ENCODE measurements at places on chromosomes 5 and 9. TPM values are rescaled to one million over a fixed set of nuclear protein-coding genes. Genes with fewer than 3 reads are reported as not detected.

HTR1A gene
- total RNA-seq = not detected

CCL28 gene
- 14.6 TPM for total RNA-seq

DNA sequence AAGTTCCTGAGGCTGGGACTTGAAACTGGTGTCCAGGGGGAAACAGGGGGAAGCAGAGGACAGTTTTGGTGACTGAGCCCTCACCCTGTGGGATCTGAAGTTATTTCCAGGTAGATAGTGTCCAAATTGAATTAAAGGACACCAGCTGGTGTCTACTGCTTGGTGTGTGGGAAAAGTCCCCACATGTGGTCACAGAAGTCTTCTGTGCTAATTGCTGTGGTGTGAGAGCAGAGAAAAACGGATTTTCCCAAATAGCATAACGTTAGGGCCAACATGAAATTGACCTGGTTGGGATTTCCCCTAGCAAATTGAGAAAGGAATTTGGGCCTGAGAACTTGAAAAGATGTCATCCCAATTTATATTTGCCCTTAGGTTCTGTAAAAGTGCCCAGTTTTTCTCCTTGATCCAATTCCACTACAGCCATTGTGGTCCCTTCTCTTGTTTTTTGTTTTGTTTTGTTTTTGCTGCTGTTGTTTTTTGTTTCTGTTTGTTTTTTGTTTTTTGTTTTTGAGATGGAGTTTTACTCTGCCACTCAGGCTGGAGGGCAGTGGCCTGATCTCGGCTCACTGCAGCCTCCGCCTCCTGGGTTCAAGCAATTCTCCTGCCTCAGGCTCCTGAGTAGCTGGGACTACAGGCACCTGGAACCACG lies 5.6 kb upstream of the STARD4 start:
- peaks cover 4% of the 10 kb centered on the region for H3K4me1 ChIP-seq
- H3K4me3 ChIP-seq = no peak overlapping the region
- DNase-seq = no peak
- H3K36me3 ChIP-seq = no peaks in the 10 kb centered on the region
- no peaks in the 10 kb centered on the region for H3K27me3 ChIP-seq

DNA sequence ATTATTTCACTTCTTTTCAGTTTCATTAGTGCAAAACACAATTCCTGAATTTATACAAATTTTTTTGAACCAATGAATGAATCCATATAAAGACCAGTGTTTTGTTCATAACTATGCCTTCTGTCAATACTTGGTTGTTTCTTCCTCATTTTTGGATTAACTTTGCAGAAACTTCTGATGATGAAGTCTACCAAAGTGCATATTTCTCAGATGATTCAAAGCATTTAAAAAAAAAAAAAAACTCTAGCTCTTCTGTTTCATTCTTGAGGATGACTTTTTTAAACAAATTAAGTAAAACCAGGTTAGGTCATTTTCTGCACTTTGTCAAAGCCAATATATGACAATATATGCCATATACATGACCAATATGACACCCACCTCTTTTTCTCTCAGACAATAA lies 92.6 kb downstream of the CHSY3 start:
- H3K27me3 ChIP-seq = no peaks in the 10 kb centered on the region
- H3K27ac ChIP-seq = no peak overlapping the region
- no peaks in the 10 kb centered on the region for H3K4me1 ChIP-seq
- DNase-seq = no peak

- H3K27me3 ChIP-seq = no peaks in the 10 kb centered on the region
- no peaks in the 10 kb centered on the region for H3K36me3 ChIP-seq
- H3K27ac ChIP-seq = no peak overlapping the region
These were observed 66.8 kb downstream of the PALM2AKAP2 start for GRCh38 chr9:109846776-109847175.

DNA sequence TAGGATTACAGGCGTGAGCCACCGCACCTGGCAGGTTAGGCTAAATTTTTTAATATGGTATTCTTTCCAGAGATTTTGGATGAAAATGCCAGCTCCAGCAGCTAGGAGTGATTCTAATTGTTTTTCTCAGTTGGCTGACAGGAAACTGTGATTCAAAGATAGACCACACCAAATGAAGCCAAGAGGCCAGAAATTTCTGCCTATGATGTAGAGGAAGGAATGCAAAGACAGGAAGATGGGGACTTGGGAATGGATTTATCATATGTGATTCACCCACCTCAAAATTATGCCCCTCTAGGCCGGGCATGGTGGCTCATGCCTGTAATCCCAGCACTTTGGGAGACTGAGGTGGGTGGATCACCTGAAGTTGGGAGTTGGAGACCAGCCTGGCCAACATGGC lies 53.3 kb downstream of the UGCG start:
- no peak overlapping the region for H3K4me3 ChIP-seq
- no peaks in the 10 kb centered on the region for H3K27me3 ChIP-seq
- H3K4me1 ChIP-seq = peaks cover 5% of the 10 kb centered on the region
- no peak for DNase-seq
- H3K27ac ChIP-seq = no peak overlapping the region

DNA sequence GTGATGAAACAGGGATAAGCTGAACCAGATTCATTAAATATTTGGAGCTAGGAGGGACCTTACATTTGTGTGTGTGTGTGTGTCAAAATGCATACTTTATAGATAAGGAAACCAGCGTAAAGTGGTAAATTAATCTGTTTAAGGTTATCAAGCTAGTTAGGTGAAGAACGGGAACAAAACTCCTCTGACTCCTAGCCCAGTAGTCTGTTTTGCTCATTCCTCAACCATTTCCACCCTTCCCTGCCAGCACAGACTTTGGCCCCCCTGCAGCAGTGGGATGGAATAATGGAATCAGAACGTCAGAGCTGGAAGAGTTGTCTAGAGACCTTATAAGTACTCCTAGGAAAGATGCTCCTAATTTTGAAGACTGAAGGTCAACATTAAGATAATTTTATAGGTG lies 6.5 kb downstream of the AGXT2 start:
- H3K27ac ChIP-seq = no peak overlapping the region
- H3K4me3 ChIP-seq = no peak overlapping the region

GRCh38 chr5:111775224-111775623 lies 18.2 kb upstream of the NREP start:
- DNase-seq = no peak
- H3K27ac ChIP-seq = no peak overlapping the region
- no peak overlapping the region for H3K4me3 ChIP-seq
- H3K36me3 ChIP-seq = no peaks in the 10 kb centered on the region

IGIP gene
- 13.7 TPM for total RNA-seq

DNA sequence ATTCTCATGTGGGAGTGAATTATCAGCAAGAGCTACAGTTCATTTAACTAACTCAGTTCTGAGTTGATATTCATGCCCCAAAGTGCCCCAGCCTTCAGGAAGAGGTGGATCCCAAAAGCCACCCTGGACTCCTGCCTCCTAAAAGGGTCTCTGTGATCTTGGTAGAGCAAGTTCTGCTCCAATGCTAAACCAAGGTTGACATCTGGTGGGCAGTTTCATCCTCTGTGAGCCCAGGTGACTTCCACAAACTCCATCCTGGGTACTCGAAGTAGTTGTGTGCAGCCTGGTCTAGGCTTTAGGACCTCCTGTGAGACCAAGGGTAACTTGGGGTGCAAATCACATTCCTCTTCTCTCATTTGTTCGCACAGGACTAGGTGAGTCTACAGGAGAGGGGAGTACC lies 816.8 kb downstream of the MTRR start:
- H3K36me3 ChIP-seq = no peaks in the 10 kb centered on the region
- no peak overlapping the region for H3K27ac ChIP-seq
- DNase-seq = no peak
- no peaks in the 10 kb centered on the region for H3K27me3 ChIP-seq

- no peak for DNase-seq
- H3K36me3 ChIP-seq = no peaks in the 10 kb centered on the region
- no peak overlapping the region for H3K4me3 ChIP-seq
- H3K4me1 ChIP-seq = no peaks in the 10 kb centered on the region
These were observed 441.5 kb upstream of the CDH6 start for GRCh38 chr5:30752015-30752414.

TMEM174 gene
- total RNA-seq = not detected

ALG2 gene
- 39.1 TPM for total RNA-seq

- peaks cover 10% of the 10 kb centered on the region for H3K27me3 ChIP-seq
- H3K4me1 ChIP-seq = peaks cover 4% of the 10 kb centered on the region
- no peak overlapping the region for H3K4me3 ChIP-seq
These were observed 6.3 kb downstream of the CRHBP start for GRCh38 chr5:76958991-76959767.

- no peak for DNase-seq
- no peaks in the 10 kb centered on the region for H3K27me3 ChIP-seq
- H3K36me3 ChIP-seq = no peaks in the 10 kb centered on the region
- no peaks in the 10 kb centered on the region for H3K4me1 ChIP-seq
- no peak overlapping the region for H3K27ac ChIP-seq
- H3K4me3 ChIP-seq = no peak overlapping the region
These were observed 38.7 kb downstream of the JAKMIP2 start for GRCh38 chr5:147743678-147744374.

- H3K4me3 ChIP-seq = no peak overlapping the region
- H3K36me3 ChIP-seq = no peaks in the 10 kb centered on the region
- no peak for DNase-seq
- no peak overlapping the region for H3K27ac ChIP-seq
- H3K4me1 ChIP-seq = no peaks in the 10 kb centered on the region
- no peaks in the 10 kb centered on the region for H3K27me3 ChIP-seq
These were observed 89.2 kb downstream of the TEK start for GRCh38 chr9:27198190-27198589.

DNA sequence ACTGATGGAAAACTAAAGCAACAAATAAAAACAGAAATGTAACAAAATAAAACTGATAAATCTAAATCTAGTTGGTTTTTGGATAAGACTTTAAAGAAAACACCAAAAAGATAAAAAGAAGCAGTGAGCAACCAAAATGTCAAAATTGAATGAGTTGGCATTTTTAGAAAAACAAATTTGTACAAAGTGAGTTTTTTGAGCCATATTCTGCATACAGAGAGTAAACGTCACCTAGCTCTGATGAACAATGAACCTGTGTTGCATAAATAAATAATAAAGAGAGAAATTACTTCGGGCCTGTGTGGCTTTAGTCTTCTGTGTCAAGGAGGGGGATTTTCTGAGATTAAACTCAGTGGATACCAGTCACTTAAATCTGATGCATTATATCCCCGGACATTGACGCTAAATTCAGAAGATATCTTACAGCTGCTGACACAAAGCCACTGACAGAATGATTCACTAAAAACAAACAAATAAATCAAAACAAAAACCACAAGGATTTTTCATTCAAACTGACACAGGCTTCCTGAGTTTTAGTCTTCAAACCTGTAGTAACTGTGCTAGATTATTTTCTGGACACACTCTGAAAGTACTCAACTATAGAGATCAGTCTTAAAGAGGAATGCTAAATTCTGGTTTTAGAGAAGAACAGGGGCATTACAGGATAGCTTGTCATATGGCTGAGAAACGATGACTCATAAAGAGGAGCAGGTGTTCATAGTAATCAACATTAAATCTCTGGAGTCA lies 403.5 kb upstream of the ST8SIA4 start:
- no peaks in the 10 kb centered on the region for H3K27me3 ChIP-seq
- DNase-seq = no peak
- no peak overlapping the region for H3K27ac ChIP-seq
- H3K36me3 ChIP-seq = no peaks in the 10 kb centered on the region

DNA sequence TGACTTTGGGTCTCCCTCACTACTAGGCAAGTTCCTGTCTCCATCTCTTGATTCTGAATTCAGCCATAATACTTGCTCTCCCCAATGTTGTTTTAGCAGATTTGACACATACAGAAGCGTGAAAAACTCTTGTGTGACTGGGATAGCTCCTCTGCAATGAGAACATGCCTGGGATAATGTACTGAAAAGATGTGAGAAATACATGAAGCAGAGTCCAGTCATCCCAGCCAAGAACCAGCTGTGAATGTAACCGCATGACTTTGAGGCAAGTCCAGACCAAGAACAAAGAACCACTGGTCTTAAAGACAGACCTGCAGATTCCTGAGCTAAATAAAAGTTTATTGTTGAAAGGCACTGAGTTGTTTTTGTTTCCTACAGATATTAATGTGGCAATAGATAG lies 135.0 kb downstream of the NMUR2 start:
- no peaks in the 10 kb centered on the region for H3K36me3 ChIP-seq
- H3K4me3 ChIP-seq = no peak overlapping the region
- no peak overlapping the region for H3K27ac ChIP-seq
- no peaks in the 10 kb centered on the region for H3K27me3 ChIP-seq
- no peaks in the 10 kb centered on the region for H3K4me1 ChIP-seq

ZNF658 gene
- 11.1 TPM for total RNA-seq

AHRR gene
- total RNA-seq = 1.2 TPM

ZCCHC9 gene
- total RNA-seq = 25.2 TPM

GRCh38 chr5:151935135-151935695 lies 10.6 kb upstream of the GLRA1 start:
- H3K36me3 ChIP-seq = no peaks in the 10 kb centered on the region
- no peaks in the 10 kb centered on the region for H3K4me1 ChIP-seq
- H3K4me3 ChIP-seq = no peak overlapping the region
- no peak overlapping the region for H3K27ac ChIP-seq
- no peaks in the 10 kb centered on the region for H3K27me3 ChIP-seq
- DNase-seq = no peak

DNA sequence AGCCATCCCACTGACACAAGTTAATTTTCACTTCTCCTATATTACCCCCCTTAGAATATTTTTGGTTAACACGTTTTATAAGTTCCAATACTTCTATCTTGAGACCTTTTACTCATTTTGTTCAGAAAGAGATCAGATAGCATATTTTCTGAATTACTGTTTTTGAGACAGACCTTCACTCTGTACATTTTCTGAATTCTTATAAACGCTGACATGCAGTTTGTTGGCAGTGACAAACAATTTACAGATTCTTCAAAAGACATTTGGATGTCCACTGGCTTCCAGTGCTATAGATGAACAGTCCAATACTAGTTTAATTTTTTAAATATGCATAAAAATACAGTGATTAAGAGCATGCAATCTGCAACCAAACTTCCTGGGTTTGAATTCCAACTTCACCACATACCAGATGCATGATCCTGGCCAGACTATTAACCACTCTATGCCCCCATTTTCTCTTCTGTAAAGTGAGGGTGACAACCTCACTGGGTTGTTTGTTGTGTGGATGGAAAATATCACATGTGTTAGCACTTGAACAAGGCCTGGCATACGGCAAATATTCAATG lies 142.1 kb downstream of the AGTPBP1 start:
- no peaks in the 10 kb centered on the region for H3K27me3 ChIP-seq
- no peak overlapping the region for H3K27ac ChIP-seq
- H3K36me3 ChIP-seq = peaks cover 9% of the 10 kb centered on the region
- H3K4me3 ChIP-seq = no peak overlapping the region
- no peak for DNase-seq
- H3K4me1 ChIP-seq = no peaks in the 10 kb centered on the region

EMB gene
- total RNA-seq = 264 TPM

Data from CD4-positive, alpha-beta memory T cell (primary cell).